ENCODE measurements at places on chromosomes 3 and 15.
A peak's percentile ranks its signal among the peaks of the same experiment; 100 is the strongest.

DNA sequence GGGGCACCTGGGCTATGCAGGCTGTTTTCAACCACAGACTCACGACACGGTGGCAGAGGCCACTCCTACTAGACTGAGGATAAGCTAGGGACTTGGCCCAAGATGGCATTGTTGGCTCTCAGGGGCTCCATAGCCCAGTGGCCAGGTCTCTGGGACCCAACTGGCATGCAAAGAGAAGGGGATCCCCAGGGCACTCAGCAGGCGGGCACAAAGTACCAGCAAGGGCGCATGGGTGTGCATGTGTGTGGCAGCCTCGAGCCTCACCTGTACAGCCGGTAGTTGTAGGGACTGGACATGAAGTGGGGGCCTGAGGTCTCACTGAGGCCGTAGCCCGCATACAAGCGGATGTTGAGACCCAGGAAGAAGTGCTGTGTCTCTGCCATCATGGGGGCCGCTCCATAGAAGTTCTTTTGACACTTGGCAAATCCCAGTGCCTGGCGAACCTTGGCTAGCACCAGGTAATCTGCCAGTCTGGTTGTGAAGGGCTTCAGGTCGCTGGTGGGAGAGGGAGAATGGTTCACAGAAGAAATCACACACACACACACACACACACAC lies 30.2 kb downstream of the IDH3A start:
- DNase-seq = no peak

- no peak for DNase-seq
These were observed 2.0 kb upstream of the PAK2 start for GRCh38 chr3:196737655-196738054.

DNA sequence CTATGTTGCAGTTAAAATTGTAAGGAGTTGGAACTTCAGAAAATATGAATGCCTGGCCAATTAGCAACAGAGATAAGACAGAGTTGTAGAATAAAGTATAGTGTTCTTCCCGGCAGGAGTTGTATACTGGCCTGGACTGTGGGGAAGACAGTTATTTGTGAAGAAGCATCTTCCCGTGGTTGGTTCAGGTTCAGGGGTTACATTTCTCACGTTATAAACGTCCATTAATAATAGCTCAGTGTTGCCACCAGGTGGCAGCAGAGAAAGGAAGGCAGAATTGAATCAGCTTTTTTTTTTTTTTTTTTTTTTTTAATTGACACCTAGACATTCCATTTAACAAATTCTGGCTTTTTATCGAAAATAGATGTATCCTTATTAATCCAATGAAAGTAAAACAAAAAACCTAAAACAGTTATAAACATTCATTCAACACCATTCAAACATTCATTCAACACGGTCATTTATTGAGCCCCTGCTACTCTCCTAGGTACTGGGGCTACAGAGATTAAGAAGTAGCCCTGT lies 66.4 kb upstream of the NR2E3 start:
- DNase-seq = peak; percentile 45

DNA sequence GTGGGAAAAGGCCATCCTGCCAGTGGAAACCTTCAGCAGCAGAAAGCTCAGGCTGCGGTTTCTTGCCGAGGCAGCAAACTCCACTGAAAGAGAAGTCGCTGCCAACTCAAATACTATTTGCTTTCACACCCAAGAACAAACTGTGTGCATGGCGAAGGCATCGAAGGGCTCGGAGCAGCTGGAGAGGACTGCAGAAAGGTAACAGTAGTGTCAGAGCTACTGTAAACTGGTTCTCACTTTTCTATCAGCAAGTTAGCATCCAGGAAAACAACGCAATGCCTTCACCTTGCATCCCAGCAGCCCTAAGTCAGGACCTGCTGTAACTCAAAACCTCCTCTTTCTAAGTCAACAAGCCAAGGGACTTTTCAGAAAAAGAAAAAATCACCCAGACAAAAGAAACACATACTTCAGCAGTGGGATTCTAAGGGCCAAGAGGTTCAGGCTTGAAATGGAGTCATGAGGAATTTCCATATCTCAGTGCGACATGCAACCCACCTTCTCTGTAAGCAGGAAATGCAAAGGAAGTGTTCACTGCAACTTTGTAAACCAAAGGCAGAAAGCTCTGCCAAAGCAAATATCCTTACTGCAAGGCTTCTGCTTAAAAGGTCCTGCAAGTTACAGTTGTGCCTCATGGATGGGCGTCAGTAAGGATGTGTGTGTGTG lies 193.5 kb downstream of the FOXP1 start:
- no peak for DNase-seq

DNA sequence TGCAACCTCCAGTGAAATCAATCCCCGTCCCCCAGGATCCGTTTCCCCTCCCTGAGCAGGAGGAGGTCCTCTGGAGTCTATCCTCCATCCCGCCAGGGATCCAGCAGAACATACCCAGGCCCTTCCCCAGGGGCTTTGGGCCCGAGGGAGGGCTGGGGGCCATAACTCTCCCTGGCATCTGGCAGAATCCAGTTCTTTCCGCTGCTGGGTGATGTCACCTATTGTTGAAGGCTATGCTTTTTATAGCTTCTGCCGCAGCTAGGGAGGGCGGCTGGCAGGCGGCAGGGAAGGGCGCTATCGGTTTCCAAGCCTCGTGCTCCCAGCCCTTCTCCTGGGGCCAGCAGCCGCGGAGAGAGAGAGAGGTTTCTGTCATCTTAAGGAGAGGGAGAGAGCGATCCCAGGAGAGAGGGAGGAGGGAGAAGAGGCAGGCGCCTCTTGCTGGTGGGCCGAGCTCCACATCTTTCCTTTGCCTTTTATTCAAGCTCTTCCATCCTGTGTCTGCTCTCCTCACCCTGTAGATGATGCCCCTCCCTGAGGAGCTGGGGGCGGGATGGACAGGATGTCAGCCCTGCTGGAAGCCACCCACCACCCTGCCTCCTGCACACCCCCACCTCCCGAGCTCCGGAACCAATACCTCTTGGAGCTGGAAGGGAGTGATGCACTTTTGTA lies 120.1 kb downstream of the ANP32A start:
- no peak for DNase-seq

DNA sequence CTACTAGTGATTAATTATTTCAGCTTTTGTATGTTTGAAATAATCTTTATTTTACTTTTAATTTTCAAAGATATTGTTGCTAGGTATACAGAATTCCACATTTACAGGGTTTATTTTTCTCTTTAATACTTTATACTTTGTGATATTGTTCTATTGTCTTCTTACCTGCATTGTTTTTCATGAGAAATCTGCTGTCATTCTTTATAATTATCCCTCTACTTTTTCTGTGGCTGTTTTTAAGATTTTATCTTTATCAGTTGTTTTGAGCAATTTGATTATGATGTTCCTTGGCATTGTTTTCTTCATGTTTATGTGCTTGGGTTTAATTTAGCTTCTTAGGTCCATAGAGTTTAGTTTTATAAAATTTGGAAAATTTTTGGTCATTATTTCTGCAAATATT lies 168.6 kb downstream of the DTWD1 start:
- DNase-seq = no peak

- DNase-seq = no peak
These were observed 1001.0 kb downstream of the FHIT start for GRCh38 chr3:60250206-60250605.

- DNase-seq = no peak
These were observed 27.2 kb downstream of the ETV5 start for GRCh38 chr3:186081678-186082077.

DNA sequence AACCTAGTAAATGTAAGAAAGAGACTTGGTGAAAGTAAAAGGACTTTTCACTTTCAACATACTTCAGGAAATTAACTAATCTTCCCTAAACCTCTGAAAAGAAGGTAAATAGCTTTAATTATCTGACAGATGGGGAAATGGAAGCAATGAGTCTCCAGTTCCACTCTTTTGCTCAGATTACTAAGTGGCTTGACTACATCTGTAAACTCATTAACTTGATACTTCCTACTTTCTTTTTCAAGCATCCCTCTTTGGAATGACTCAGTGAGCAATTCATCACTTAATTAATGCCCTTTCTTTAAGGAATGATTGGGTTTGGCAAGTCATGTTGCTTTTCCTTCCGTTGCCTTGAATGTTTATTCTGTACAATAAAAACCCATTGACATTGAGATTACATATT lies 234.2 kb downstream of the GRM7 start:
- DNase-seq = no peak

- DNase-seq = no peak
These were observed 32.7 kb downstream of the C3orf70 start for GRCh38 chr3:185120126-185120525.

GRCh38 chr3:42501681-42502428 lies 588 bp upstream of the VIPR1 start:
- peak; percentile 82 for DNase-seq

GRCh38 chr3:195849322-195850074 lies 37.8 kb upstream of the MUC4 start:
- DNase-seq = no peak

DNA sequence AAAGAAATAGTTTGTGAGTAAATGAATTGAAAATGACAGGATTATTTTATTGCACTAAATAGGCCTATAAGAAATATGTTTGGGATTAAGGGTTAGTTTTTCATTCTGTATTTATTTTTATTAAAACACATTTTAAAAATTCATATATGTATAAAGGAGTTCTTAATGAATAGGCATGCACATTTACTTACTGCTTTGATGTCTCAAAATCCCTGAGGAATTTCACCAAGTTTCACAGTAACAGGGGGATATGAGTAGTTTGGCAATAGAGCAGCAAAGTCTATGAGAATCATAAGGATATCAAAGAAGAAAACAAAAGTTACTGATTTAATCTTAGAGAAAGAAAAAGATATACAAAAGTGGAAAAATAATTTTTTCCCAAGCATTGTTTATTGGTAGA lies 411.7 kb downstream of the NAALADL2 start:
- no peak for DNase-seq

DNA sequence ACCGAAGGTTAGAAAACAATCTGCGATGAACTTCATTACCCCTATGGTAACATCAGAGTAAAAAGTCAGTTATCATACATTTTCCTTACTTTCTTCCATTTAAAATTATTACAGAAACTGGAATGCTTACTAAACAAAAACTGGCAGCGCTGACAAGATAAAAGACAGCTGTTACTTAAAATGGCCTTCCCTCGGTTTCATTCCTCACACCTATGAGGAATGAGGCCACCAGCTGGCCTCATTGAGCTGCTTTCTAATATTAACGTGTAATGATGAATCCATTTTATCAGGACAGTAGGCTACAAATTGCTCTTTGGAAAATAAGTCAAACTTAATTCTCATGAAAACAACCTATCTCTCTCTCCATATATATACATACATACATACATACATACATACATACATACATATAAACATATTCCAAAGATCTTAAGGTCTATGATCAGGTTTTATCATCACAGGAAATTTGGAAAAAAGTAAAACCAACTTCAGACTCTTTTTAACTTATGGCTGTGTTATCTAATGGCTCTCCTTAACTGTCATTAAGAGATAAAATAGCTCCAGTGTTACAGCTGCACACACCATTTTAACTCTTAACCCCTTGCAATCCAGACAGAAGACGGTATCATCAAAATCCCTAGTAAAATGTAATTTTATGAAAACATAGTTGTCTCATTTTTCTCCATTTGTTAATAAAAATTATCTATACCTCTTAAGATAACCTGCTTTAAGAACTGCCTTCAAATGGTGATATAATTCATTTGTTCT lies 5.2 kb downstream of the CCNL1 start:
- no peak for DNase-seq

GRCh38 chr3:4859788-4860187 lies 119.4 kb upstream of the BHLHE40 start:
- no peak for DNase-seq

GRCh38 chr3:29373131-29373680 lies 92.3 kb downstream of the RBMS3 start:
- no peak for DNase-seq

DNA sequence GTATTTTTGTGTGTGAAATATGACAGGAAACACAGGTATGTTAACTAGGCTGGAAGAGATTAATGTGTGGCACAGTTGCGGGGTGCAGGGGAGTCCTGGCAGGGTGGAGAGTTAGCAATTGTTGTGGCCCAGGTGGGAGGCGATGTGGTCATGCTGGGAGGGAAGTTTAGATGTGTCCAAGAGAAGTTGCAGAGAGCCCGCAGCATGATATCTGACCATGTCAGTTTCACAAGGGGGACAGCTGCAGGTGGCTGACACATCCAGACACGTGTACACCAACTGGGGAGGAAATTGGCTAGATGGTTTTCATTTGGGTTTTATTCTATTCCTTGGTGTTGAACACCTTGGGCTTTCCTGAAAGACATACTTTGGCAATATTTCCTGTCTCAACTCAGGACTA lies 172.8 kb upstream of the RGMA start:
- no peak for DNase-seq

DNA sequence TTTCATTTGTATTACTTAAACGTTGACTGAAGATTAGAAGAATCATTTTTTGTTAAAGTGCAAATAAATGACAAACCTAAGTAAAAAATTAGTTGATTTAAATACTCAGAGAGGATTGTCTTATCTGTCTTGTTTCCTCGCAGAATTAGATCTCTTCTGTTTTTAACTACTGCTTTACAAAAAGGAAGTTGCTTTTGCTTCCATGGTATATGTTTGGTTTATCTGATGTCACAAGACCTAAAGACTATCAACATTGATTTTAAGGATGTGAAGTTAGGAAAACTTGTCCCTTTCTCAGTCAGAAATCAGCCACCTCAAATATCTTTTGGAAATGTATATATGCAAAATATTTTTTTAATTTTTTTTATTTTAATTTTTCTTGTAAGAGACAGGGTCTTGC lies 28.7 kb downstream of the GPR171 start:
- no peak for DNase-seq

DNA sequence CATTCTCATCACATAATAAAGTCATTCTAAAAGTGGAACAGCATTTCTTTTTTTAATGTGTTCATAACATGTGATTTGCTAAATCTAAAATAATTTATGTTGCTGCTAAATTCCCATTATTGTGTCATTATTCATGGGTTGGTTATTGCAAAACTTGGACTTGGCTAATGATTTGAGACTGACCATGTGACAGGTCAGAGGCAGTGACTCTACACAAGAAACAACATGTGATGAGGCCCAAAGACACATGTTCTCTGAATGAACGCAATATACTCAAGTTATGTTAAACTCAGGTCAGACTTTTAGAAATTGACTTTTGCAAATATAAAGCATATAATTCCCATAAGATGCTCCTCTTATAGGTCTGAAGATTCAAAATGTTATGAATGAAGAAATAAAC lies 566.1 kb downstream of the TBL1XR1 start:
- DNase-seq = no peak

DNA sequence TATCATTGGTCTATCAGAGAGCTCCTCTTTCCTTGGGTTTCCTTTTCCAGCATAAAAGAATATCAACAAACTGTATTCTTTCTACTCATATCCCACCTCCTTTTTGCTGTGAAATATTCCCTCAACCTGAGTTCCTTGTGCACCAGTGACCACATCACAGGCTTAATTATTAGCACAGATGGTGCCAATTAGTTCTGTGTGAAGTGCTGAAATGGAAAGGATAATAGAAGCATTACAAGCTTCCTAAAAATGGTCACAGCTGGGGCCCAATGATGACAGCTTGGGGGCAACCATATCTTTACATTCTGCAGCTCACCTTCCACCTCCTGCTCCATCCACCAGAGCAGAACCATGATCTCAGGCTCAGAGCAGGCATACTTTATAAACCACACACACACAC lies 84.6 kb downstream of the ANO10 start:
- no peak for DNase-seq

GRCh38 chr15:49328941-49329340 lies 94.1 kb upstream of the FGF7 start:
- no peak for DNase-seq

- DNase-seq = no peak
These were observed 490.3 kb downstream of the NLGN1 start for GRCh38 chr3:173887888-173888287.

Data from K562 (cell line).